Ecto neural progenitor cell (in vitro differentiated cells): ENCODE measurements at places on chromosomes 6 and 20.

DNA sequence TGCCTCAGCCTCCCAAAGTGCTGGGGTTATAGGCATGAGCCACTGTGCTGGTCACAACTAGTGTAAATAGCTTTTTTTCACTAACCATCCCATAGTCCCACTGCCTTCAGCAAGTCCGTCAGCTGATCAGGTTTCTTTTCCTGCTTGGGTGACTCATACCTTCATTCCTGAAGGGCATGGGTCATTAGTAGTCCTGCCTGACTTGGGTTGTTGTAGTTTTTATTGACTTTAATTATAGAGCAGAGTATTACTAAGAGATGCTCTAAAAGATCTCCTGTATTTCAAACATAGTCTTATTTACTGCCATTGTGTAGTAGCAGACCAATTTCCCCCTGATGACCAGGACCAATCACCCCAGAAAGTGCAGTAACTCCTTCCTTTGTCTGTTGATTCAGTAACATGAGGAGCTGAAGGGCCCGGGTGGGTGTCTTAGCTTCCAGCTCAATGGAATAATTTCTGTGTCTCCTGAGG, 25.8 kb downstream of the HLA-C start:
- no peak for DNase-seq

GRCh38 chr6:113651120-113651519, 206.0 kb upstream of the MARCKS start:
- DNase-seq, result no peak

- no peak for DNase-seq
Measured at GRCh38 chr6:148716811-148717210, 30.0 kb upstream of the UST start.

GRCh38 chr20:10789386-10789785, 115.6 kb upstream of the JAG1 start:
- no peak for DNase-seq

DNA sequence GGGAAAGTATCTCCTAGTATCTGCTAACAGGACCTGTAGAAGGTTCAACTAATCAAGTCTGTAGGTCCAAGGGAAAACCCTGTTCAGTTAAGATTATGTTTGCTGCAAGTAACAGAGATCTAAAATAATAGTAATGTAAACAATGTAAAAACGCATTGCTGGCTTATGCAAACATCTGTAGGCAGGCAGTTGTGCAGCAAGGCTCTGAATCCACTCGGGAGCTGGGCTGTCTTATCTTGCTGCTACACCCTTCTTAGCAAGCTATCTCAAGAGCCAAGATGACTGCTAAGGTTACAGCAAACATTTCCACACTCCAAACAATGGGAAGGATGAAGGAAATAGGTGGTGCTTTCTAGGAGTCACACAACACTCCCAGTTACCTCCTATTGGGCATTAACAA, 397.3 kb upstream of the NRSN1 start:
- DNase-seq, result no peak

DNA sequence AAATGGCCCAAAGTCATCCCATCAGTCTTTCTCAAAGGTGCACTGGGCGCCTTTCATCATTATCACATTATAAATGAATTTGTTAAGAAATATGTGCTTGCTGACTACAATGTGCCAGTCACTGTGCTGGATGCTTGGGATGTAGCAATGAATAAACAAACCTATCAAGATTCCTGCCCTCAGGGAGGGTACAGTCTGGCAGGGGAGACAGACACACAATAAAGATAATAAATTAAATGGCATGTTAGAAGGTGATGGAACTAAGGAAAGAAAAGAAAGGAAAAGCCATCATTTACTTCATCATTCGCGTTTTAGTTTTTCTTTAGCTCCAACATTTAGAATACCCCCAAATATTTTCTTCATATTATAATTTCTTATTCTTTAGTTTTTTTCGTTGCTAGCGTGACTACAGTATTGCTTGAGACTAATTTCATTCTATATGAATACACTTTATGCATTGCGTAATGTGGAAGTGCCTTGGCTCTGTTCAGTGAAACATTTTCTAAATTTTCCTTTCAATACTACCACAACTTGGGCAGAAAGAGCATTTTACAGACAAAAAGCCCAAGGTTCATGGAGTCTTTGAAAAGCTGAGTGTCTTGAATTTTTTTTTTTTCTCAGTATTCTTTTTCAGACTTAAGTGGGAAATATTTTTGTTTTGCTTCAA, 48.7 kb upstream of the CITED2 start:
- DNase-seq, result no peak

GRCh38 chr6:165236326-165236725, 73.1 kb downstream of the C6orf118 start:
- DNase-seq, result no peak

DNA sequence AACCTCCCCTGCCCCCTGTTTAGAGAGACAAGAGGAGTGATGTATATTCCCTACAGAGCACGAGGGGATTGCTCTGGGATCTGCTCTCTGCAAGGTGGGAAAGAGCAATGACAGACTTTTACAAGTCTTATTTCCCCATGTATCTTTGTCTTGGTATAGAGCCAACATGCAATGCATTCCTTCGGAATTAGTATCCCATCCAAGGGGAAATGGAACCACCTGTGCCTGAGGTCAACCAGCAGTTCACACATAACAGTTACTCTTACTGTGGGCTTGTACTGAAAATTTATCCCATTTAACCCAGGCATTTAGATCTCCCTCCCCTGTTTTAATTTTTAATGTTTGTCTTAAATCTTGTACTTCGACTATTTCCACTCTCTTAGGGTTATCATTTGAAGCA, 250.4 kb downstream of the C6orf118 start:
- no peak for DNase-seq

DNA sequence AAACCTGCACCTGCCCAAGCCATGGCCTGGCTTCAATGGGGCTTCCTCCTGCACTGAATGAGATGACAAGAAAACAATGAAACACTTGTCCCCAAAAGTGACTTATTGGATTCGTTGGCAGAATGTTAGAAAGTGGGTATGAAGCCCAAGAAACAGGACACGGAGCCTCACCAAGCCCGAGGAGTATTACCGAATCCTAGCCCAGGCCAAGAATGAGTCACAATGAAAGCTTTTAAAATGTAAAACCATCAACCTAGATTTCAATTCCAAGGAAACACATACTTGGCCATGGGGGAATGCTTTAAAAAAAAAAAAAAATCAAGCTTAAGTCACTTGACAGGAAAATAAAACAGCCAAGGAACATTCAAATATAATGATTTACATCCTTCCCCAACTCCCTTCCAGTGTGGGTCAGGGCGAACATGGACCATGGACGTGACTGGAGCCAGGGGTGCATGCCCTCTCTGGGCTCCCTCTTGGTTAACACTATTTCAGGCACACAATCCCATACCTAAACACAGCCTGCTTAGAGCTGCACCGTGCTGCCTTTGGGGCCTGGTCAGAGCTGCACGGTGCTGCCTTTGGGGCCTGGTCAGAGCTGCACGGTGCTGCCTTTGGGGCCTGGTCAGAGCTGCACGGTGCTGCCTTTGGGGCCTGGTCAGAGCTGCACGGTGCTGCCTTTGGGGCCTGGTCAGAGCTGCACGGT, 3.1 kb upstream of the STX16 start:
- peak; percentile 36 for DNase-seq
